ENCODE measurements at places on chromosomes 16 and 17.

- DNase-seq, result no peak
Observed at GRCh38 chr16:600781-601180, 10.9 kb downstream of the RAB40C start.

DNA sequence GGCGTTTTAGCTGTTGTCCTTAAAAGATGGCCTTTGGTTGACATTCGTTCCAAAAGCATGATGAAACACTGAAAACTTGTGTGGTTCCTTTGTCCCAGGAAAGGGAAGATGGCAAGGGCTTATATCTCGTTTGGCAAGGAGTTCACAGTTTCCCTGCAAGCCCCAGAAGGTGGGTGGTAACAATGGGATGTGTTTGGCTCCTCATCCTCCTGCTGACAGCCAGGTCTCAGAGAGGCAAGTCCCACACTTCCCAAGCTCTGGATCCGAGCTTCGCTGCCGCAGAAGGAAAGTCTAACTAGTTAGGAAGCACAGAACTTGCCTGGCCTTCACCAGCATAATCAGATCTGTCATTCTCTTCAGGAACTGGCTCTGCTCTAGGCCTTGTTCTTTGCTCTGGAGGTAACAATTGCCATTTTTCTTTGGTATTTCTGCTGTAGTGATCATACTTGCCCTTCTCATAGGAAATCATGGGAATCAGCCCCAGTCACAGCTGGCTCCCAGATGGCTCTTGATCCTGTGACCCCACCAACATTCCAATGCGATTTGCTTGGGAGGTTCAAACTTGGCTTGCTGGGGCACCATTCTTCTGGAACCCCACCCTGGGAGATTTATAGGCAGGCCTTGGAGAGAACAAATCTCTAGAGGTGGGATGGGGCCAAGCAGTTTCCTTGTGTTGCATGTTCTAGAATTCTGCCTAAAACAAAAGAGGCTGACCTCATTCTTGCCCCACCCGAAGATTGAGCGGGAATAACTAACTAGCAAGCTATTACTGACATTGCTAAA is 17.9 kb downstream of the KPNA2 start:
- DNase-seq, result no peak

DNA sequence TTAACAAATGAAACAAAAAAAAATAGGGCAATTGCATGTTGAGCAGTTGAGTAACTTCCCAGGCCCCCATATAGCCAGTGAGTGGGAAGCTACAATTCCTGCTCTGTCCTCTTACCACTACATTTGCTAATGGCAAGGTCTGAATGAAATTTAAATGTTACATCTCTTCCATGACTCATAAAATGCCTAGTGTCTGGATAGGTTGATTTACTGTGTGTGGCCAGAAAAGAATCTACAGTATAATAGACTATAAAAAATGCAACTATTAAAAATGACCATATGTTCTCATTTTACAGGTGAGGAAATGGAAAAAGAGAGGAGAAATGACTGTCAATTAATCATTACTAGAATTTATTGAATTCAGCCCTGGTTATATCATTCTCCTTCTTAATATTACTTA is 1199.3 kb downstream of the CDH11 start:
- no peak for DNase-seq

DNA sequence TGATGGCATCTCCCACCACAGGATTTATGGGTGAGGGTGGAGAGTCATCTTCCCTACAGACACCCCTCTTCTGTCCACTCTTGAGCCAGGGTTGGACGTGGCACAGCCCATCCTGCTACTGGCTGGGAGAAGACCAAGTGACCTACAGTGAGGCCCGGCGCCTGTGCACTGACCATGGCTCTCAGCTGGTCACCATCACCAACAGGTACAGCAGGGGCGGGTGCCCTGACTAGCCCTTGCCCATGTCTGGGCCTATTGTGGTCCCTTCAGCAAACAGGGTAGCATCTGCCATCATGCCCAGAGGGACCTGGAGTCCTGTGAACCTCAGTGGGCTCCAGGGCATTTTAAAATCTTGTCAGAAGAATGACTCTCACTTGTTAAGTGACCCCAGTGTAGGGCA is 48.2 kb downstream of the MRC2 start:
- no peak for DNase-seq

GRCh38 chr16:66948134-66948836 is 12.8 kb upstream of the CES3 start:
- peak; percentile 26 for DNase-seq

DNA sequence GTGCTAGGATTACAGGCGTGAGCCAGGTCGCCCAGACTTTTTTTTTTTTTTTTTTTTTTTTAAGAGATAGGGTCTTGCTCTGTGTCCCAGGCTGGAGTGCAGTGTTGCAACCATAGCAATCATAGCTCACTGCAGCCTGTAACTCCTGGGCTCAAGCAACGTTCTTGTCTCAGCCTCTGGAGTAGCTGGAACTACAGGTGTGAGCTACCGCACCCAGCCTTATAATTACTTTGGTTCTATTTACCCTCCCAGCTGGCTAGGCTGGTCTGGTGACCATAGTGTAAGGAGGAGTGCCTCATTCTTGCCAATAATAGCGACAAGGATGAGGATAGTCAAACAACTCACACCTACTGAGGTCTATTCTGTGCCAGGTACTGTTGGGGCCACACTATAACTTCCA is 39.6 kb upstream of the USP7 start:
- no peak for DNase-seq

- no peak for DNase-seq
Observed at GRCh38 chr17:28711723-28712031, at the start of gene PROCA1. Gene PROCA1, minus strand, starts transcription at chr17:28711888. Its CDS starts 228 bp downstream, at chr17:28711660.

DNA sequence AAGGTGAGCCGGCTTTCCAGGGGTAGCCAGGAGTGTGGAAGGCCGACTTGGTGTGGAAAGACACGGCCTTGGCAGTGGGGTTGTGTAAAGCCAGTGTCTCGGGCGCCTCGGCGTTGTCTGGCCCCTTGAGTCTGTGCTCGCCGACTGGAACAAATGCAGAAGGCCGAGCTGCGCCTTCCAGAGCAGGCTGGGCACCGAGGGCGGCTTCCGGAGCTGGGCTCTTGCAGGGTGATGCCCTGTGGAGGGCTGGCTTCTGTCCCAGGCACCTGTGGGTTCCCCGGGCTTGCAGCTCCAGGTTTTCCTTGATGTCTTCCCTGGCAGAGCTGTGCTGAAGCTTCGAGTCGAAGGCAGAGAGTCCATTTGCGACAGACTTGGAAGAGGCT is 8.0 kb downstream of the ZNF750 start:
- DNase-seq, result no peak

DNA sequence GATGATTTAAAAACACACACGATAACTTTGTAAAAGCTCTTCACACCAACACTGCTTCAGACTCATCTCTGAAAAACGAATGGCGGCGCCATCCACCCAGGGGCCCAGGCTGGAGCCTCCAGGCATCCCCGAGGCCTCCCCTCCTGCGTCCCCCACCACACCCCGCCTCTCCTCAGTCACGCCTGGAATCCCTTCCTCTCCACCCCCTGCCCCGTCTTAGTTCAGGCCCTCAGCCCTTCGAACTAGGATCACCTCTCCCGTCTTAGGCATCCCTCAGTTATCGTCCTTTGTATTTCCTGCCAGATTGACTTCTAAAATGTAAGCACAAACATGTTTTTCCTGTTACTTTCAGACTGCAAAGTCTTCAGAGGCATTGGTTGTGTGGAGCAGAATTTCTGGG is 58.3 kb downstream of the NDEL1 start:
- no peak for DNase-seq

DNA sequence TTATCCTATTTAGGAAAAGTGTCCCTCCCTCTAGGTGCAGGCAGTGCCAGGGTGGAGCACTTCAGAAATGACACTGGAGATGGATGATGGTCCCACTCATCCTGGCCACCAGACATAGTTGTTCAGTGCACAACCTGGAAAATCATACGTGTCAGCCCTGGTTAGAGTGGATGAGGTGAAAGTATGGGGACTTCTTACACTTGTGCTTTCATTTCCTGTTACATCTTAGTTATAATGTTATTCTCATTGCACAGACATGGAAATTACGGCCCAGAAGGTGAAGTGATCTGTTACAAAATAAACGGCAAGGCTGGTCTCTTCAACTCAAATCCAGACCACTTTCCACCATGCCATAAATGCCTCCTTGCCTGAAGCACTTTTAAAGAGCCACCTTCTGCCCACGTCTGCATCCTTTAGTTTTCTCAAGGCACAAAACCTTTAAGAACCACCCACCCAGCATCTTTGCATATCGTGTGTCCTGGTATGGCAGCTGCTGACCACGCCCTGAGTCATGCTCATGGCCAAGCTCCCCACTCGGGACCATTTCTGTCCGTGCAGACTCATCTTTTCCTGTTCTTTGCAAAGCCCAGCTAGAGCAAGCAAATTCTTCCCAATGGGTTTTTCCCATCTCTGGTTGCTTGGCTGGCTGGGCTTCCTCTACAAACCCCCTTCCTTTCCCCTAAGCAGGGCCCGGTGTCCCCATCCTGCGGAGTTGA is 22.4 kb downstream of the TBC1D3B start:
- DNase-seq, result no peak

- no peak for DNase-seq
Observed at GRCh38 chr17:65696739-65697394, 135.4 kb upstream of the AXIN2 start.

DNA sequence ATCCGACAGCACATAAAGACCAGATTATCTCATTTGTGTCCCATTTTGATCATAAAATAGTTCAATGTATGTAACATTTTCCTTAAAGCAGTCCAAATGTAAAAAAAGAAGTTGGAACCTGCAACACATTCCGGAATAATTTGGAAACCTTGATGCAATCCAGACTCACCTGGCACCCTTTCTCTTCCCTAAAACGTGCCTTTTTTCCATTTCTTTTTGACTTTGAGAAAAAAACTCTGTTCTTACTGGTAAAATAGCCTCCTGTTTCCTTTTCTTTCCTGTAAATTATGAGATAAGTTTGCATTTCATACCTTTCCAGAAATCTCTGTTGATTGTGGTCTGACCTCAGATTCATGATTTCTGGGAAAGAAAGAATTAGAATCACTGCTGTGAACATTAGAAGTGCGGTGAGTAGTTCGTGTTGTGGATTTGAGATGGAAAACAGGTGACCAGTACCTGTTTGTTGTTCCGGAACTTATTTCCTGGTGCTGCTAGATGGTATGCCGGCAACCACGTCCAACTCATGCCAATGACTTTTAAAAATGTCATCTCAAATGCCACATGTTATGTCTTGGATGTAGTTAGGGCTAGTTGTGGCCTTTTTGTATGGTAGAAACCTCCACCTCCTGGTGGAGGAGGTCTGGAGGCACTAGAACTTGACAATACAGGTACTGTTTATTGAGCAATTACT is 108.1 kb downstream of the SOCS1 start:
- DNase-seq, result no peak

DNA sequence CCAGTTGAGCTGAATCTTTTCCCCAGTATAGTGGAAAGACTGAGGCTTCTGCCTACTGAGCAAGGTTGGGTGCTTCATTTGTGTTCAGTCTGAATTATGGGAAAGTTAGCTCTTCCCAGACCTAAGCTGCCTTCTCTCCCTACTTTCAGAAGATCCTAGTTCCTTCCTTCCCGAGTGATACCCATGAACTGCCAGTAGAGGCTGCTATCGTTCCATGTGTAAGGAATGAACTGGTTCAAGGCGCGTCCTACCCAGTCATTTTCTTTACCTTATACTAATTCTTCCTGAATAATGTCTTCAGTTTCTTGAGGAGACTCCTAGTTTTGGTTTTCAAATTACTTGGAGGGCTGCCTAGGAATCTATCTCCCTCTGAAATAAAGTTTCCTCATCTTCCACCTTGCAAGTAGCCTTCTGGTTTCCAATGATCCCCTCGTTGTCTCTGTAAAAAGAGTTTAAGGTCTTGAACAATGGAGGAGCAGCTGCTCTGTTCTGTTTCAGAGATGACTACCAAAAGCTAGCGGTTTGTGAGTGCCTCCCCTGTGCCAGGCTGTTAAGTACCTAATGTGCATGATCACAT is 934 bp upstream of the AOC2 start:
- DNase-seq, result no peak

GRCh38 chr17:49031965-49032928 is 35.1 kb downstream of the IGF2BP1 start:
- peak; percentile 35 for DNase-seq

DNA sequence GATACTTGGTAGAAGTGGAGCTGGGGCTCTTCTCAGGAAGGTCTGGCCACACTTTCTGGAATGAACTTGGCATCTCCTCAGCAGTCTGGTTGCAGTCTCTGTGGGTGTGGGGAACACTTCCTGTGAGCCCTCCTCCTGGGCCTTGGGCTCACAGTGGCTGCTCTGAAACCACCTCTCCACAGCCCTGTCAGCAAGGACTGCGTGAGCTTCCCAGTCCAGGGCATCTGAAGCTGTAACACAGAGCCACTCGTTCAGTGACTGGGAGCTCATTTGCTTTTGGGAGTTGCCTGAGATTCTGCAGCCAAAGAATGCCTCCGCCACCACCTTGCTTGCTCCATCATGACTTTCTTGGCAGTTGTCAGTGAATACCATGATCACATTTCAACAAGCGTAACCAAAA is 60.0 kb downstream of the CLEC16A start:
- DNase-seq, result no peak

- no peak for DNase-seq
Observed at GRCh38 chr17:1123393-1123831, 56.4 kb downstream of the ABR start.

GRCh38 chr16:22705799-22706198 is 108.2 kb upstream of the HS3ST2 start:
- DNase-seq, result no peak

- DNase-seq, result no peak
Observed at GRCh38 chr16:69618307-69618706, 52.5 kb downstream of the NFAT5 start.

DNA sequence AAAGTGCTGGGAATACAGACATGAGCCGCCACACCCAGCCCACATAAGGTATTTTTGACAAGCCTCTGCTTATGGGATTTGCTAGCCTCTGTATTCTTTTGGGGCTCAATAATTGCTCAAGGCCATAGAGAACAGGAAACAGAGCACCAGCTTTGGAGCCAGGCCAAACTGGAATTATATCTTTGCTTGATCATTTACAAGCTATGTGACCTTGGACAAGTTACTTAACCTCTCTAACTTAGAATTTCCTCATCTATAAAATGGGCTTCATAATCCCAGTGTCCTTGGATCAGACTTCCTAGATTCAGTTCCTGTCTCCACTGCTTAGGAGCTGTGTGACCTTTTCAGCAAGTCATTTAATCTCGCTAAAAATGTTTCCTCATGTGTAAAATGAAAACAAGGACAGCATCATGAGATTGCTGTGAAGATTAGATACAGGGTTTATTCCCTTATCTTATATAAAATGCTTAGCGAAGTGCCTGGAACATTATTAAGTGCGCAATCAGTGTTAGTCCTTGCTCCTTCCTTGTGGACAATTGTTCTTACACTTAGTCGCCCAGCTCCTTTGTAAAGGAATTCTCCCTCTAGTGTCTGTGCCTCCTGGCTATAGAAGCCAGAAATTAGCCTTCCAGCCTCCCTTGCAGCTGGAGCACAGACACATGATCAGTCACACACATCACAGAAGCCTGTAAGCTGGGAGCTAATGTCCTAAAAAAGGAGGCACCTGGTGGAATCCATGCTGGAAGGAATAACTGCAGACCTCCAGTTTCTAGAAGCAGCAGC is 16.6 kb downstream of the KRT9 start:
- DNase-seq, result no peak

DNA sequence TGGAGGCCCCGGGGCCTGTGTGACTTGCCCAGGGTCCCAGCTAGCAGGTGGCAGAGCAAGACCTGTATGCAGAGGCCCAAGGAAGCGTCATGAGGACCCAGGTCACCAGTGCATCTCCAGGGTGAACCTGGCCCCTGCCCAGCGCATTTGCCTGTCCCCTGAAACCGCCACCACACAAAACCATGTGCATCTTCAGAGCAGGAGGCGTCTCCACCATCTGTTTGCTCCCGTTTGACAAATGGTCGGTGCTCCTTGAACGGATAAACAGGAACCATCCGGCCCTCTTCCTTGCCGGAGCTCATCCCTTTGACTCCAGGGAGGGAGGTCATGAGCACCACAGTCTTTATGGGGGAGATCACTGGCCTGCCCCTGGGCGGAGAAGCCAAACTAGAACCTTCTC is 62.5 kb downstream of the JPH3 start:
- no peak for DNase-seq
